ENCODE measurements at places on chromosomes 7 and 10. TPM values are rescaled to one million over a fixed set of nuclear protein-coding genes. Genes with fewer than 3 reads are reported as not detected.
A peak's percentile ranks its signal among the peaks of the same experiment; 100 is the strongest.

The TMEM140 gene
- 12.0 TPM for total RNA-seq

The PDAP1 gene
- total RNA-seq, result 94.9 TPM

The GCK gene
- 1.9 TPM for total RNA-seq

GRCh38 chr7:158557441-158557755, 30.2 kb downstream of the PTPRN2 start:
- no peak overlapping the region for H3K27ac ChIP-seq
- DNase-seq, result no peak
- no peaks in the 10 kb centered on the region for H3K36me3 ChIP-seq
- H3K4me3 ChIP-seq, result no peak overlapping the region

- H3K4me1 ChIP-seq, result no peaks in the 10 kb centered on the region
- no peaks in the 10 kb centered on the region for H3K36me3 ChIP-seq
- no peaks in the 10 kb centered on the region for H3K27me3 ChIP-seq
Observed at GRCh38 chr7:47358357-47358756, 223.6 kb downstream of the TNS3 start.

DNA sequence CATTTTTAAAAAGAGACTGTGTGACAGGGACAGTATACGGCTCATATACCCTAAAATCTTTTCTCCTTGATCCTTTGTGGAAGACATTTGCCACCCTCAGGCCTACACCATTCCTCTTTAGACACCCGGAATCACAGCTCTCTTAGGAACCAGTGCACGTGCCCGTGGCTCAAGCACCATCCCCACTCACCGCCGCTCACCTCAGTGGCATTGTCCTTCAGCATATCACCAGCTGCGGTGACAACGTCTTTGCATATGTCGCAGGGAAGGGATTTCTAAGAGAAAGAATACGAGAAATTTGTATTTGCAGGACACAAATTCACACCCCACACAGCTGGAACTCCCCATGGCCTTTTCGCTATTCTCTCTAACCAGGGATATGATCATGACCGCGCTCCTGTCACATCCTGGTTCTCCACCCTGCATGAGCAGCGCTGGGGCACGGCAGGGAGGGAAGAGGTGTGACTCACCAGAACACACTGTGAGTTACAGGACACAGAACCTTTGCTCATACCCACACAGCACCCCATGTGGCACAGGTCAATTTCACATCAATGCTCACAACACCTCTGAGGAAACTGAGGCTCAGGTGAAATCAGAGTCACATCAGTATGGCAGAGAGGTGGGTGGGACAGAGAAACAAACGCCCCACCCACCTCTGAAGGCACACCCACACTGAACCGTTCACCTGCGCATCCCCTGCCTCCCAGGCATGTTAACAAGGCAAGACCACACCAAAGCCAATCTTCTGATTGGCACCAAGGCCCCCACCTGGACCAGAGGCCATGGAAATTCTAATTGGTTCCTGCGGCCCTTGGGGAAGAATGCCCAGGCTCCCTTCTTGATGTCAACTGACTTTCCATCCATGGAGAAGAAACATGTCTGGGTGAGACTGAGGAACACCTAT, 19.2 kb downstream of the PSAP start:
- DNase-seq, result no peak
- H3K36me3 ChIP-seq, result peaks cover 10% of the 10 kb centered on the region
- no peak overlapping the region for H3K4me3 ChIP-seq
- H3K27ac ChIP-seq, result no peak overlapping the region
- H3K4me1 ChIP-seq, result no peaks in the 10 kb centered on the region

- H3K27ac ChIP-seq, result peak overlapping the region; percentile 59
- H3K4me3 ChIP-seq, result no peak overlapping the region
- DNase-seq, result peak; percentile 59
- H3K4me1 ChIP-seq, result peaks cover 9% of the 10 kb centered on the region
- no peaks in the 10 kb centered on the region for H3K27me3 ChIP-seq
Observed at GRCh38 chr7:22858640-22859561, 36.3 kb upstream of the TOMM7 start.

- DNase-seq, result peak; percentile 61
- no peak overlapping the region for H3K27ac ChIP-seq
- H3K27me3 ChIP-seq, result no peaks in the 10 kb centered on the region
- H3K4me1 ChIP-seq, result no peaks in the 10 kb centered on the region
Observed at GRCh38 chr7:4025694-4026615, 656.1 kb upstream of the FOXK1 start.
